ENCODE measurements at places on chromosomes 1 and 21.

GRCh38 chr1:25140073-25140797 lies 92.1 kb downstream of the SYF2 start:
- DNase-seq: no peak

- no peak for DNase-seq
Observed at GRCh38 chr1:158013840-158014730, 20.6 kb downstream of the KIRREL1 start.

- no peak for DNase-seq
Observed at GRCh38 chr1:186289943-186290545, 85.0 kb downstream of the TPR start.

GRCh38 chr1:174815474-174815908 lies 184.3 kb upstream of the CACYBP start:
- no peak for DNase-seq

GRCh38 chr1:234642428-234642827 lies 32.5 kb upstream of the IRF2BP2 start:
- DNase-seq: no peak

DNA sequence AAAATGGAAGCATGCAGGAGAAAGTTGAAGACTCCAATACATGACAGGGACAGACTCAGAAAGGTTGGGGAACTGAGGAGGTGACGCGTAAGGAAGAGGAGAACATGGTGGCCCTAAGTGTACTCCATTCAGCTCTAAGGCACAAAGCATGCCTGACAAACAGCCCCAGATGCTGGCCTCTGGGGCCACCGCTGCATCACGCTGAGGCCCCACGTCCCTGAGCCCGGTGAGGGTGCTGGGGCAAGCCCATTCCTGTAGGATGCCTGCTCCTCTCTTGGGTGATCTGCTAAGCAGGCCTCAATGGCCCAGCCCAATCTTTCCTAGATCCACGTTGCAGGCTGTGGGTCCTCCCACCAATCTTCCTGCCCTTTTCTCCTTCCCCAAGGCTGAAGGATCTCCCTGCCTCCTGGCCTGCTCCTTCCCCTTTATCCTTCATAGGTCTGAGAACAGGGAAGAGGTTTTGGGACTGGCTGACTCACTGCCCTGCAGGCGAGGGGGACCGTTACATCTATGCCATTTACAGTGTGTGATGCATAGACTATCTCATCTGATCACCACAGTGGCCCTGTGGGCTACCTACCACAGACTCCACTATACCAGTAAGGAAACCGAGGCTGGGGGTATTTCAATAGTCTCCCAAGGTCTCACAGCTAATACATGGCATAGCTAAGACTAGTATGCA lies 16.8 kb upstream of the NID1 start:
- DNase-seq: no peak

GRCh38 chr1:181090641-181091126 lies 2.2 kb downstream of the IER5 start:
- DNase-seq: no peak

GRCh38 chr1:32868806-32869455 lies 1.8 kb downstream of the FNDC5 start:
- no peak for DNase-seq
